ENCODE measurements at places on chromosomes 1 and 21. TPM values are rescaled to one million over a fixed set of nuclear protein-coding genes. Genes with fewer than 3 reads are reported as not detected.

The KCNA2 gene
- 0.29 TPM for polyA plus RNA-seq

The HPDL gene
- 0.62 TPM for polyA plus RNA-seq

The TRIM62 gene
- 2.5 TPM for polyA plus RNA-seq

The RNU1-1 gene
- polyA plus RNA-seq, result not detected

The PALMD gene
- polyA plus RNA-seq, result 81.2 TPM

The EXO1 gene
- not detected for polyA plus RNA-seq

The SMCP gene
- polyA plus RNA-seq, result not detected

Measured in heart right ventricle (tissue), 16 donors.